ENCODE measurements at places on chromosomes 3 and 15.

DNA sequence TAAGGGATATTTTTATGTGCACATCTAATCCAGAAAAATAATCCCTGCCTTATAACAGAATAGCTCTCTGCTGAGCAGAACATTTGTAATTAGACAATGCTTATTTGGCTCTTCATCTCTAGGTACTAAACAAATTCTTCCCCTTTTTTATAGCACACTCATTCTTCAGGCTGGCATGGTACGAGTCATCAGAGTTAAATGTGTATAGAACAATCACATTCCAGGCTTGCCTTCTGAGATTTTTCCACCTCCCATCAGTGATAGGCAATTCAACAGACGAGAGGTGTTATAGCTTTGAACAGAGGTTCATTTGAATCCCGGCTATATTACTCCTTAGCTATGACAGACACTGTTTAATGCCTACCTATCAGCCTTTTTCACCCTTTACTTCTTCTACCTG is 21.4 kb upstream of the SPPL2A start:
- no peak for DNase-seq

- no peak for DNase-seq
These were observed 680.6 kb downstream of the NTRK3 start for GRCh38 chr15:87575896-87576473.

GRCh38 chr3:29267226-29267625 is 13.6 kb upstream of the RBMS3 start:
- no peak for DNase-seq

GRCh38 chr15:77414789-77415442 is 5.0 kb downstream of the PEAK1 start:
- no peak for DNase-seq

DNA sequence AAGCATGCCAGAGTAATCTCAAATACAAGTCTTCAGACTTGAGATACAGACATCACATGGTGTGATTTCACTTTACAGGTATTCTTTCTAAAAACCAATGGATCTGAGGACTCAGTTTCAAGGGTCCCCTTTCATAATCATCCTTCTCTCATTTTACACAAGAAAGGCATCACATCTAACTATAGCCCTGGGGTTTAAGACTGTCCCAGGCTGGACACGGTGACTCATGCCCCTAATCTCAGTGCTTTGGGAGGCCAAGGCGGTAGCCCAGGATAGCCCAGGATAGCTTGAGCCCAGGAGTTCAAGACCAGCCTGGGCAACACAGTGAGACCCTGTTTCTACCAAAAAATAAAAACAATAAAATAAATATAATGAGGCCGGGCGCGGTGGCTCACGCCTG is 36.4 kb downstream of the UBP1 start:
- DNase-seq, result no peak

DNA sequence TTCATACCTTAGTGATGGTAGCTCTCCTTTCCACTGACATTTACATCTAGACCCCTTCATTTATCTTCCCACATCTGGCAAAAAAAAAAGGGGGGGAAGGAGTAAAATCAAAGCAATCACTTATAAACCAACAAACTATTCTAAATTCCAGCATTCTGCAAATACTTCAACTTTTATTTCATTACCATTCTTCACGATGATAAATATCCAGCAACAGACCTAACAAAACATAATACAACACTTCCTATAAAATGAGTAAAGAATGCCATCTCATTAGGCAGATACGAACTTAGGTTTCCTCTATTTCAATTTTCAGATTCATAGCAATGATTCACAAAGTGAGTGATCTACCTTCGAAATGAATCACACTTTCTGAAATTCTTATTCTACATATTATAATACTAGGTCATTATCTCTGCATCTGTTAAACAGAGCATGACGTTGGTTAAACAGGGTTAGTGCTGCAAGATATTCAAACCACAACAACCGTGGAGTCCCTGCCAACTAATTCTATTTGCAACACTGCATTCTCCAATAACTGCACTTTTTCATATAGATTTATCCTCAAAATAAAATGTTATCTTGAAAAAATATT is at the start of gene LRRFIP2:
LRRFIP2 (minus strand) TSS at position 51 of the 595 bp plus-strand sequence. CDS start 25,599 bp downstream, outside the sequence.
- DNase-seq, result no peak

GRCh38 chr3:18075799-18076198 is 333.4 kb upstream of the TBC1D5 start:
- DNase-seq, result no peak

- DNase-seq, result no peak
These were observed 155.9 kb downstream of the P3H2 start for GRCh38 chr3:189964623-189965332.

GRCh38 chr3:79255702-79256101 is 512.1 kb downstream of the ROBO1 start:
- no peak for DNase-seq

GRCh38 chr3:53726643-53727042 is 119.6 kb downstream of the CHDH start:
- no peak for DNase-seq

DNA sequence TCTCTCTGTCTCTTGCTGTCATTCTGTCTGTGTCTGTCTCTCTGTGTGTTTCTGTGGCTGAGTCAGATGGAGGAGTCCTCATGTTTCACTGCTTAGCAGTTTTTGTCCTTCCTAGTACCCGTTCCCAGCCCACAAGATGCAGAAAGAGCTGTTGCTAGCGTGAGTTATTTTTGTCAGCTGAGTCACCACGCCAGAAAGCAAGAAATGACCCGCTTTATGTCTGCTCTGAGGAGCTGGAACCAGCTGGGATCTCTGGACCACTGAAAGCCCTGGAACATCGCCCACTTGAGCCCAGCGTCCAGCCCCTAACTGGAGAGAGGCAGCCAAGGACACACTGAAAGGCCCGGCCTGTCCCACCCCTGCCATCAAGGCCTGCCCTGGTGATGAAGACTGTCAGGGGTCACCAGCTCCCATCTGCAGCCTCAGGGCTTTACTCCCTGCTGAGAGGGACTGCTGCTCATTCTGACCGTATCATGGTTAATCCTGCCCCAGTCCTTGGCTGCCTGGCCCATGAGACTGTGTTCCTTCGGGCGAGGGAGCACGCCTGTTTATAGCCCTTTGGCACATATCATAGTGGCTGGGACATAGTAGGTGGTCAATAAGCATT is 101.7 kb upstream of the TPM1 start:
- no peak for DNase-seq

All from activated naive CD4-positive, alpha-beta T cell treated with anti-CD3 and anti-CD28 coated beads, Interleukin-2, amount 10 ng/mL, durations not matched to agents 7 days and 5 days (primary cell).